H1 (cell line): ENCODE measurements at places on chromosomes 7 and 10. TPM values are rescaled to one million over a fixed set of nuclear protein-coding genes. Genes with fewer than 3 reads are reported as not detected.

Gene CCL24
- not detected in 2 replicates for polyA plus RNA-seq

Gene KLLN
- polyA plus RNA-seq = 0.24 TPM in 2 replicates

Gene MRPL43
- polyA plus RNA-seq = 149 and 171 TPM in 2 replicates

Gene PTPN20
- not detected in 2 replicates for polyA plus RNA-seq

Gene EGFR
- 1.9 and 2.8 TPM in 2 replicates for polyA plus RNA-seq

Gene SLC29A4
- 15.1 and 20.2 TPM in 2 replicates for polyA plus RNA-seq

Gene CACNB2
- polyA plus RNA-seq = 1.9 and 2.4 TPM in 2 replicates

Gene COBL
- polyA plus RNA-seq = 13.8 and 20.3 TPM in 2 replicates

Gene ADRB1
- 0.14 TPM in 2 replicates for polyA plus RNA-seq

Gene CTTNBP2
- polyA plus RNA-seq = 13.0 and 15.3 TPM in 2 replicates

Gene ANLN
- 14.8 and 18.5 TPM in 2 replicates for polyA plus RNA-seq

Gene TRPV6
- 1.1 and 2.1 TPM in 2 replicates for polyA plus RNA-seq

Gene PLEKHA8
- polyA plus RNA-seq = 6.6 and 10.7 TPM in 2 replicates

GRCh38 chr10:759898-760477 is 70.5 kb upstream of the DIP2C start:
- DNase-seq = no peak

GRCh38 chr10:92627845-92628480 is 35.0 kb downstream of the KIF11 start:
- no peak for DNase-seq

DNA sequence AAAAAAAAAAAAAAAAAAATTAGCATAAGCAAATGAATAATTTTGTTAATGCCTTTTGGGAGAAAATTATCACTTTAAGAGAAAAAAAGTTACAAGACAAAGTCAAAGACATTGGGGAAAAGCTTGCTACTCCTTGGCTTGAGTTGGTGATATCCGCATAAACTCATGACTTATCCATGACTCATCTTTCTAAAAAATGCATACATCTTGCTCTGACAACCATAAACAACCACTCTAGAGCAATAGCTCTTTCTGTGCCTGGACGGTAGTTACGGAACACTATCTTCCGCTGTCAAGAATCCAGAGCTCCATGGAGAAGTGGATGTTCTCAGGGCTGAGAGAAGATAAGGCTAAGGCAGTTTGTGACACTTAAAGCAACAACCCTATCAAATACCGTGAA is 281.1 kb upstream of the PFKP start:
- DNase-seq = no peak

DNA sequence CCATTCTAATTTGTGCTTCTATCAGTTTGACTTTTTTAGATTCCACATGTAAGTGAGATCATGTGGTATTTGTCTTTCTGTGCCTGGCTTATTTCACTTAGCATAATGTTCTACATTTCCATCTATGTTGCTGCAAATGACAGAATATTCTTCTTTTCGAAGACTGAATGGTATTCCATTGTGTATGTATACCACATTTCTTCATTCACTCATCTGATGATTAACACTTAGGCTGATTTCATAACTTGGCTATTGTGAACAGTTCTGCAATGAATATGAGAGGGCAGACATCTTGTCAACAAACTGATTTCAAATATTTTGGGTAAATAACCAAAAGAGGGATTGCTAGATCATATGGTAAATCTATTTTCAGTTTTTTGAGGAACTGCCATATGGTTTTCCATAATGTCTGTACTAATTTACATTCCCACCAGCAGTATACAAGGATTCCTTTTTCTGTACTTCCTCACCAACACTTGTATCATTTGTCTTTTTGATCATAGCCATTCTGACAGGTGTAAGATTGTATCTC is 52.9 kb downstream of the ZNF22 start:
- DNase-seq = no peak

GRCh38 chr10:47441938-47442337 is 42.0 kb downstream of the ANXA8 start:
- DNase-seq = no peak

DNA sequence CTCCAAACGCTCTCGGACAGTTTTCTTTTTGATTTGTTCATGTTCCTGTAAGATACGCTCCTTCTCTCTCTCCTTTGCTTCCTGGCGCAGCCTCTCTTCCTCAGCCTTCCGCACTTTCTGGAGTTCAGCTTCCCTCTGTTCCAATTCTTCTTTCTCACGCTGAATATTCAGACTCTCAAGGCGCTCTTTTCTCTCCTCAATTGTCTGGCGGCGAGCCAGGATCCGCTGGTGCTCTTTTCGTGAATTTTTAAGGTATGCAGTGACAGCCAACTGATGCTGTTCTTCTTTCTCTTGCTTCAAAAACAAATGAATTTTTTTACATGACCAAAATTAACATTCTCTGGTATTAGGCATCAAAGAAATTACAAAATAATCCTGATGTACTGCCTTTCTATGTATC is 22.6 kb downstream of the EIF3A start:
- DNase-seq = no peak

GRCh38 chr10:110498982-110499795 is 1.5 kb downstream of the DUSP5 start:
- DNase-seq = peak; percentile 73

GRCh38 chr7:149027611-149028345 is 527 bp downstream of the PDIA4 start:
- no peak for DNase-seq

DNA sequence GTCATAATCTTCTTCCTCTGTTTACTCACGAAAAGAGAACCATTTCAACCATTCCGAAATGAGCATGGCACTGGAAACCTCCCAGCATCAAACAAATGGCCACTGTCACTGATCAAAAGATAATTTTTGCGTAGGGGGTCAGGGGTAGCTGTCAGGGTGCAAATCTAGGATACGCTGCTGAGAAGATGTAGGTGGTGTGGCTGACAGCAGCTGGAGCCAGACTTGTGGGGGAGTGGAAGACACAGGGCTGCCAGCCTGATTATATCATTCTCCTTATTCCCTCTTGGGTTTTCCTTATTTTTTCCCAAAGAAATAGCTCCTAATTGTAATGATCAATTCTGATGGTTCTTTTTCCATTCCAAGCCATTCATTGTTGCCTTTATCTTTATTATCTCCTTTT is 266.1 kb downstream of the SORCS1 start:
- no peak for DNase-seq

GRCh38 chr7:84049071-84049836 is 145.3 kb downstream of the SEMA3A start:
- no peak for DNase-seq

GRCh38 chr7:108328174-108328651 is 128.0 kb downstream of the NRCAM start:
- no peak for DNase-seq

DNA sequence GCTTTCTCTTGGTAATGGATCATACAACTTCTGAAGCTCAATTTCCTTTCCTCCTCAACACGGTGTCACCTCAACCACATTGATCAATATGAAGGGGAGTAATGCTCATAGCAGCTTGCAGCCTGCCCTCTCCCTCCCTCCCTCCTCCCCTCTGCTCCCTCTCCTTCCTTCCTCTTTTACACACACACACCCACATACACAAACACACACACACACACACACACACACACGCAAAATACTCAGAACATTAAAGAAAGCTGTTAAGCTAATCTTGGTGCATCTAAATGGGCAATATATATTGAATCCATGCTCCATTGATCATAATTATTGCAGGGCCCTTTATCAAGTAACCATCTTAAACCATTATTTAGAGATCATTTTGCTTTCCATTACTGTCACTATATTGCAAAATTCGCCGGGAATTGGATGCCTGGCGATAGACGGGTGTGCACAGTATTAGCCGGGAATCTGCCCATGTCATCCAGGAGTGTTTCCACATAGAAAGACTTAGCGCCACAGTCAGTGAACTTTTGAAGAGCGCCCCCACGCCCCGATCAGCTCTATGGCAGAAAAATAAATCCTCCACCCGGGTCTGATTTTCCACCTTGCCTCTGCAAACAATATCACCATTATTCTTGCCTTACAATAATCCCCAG is 122.0 kb downstream of the PRLHR start:
- DNase-seq = no peak

DNA sequence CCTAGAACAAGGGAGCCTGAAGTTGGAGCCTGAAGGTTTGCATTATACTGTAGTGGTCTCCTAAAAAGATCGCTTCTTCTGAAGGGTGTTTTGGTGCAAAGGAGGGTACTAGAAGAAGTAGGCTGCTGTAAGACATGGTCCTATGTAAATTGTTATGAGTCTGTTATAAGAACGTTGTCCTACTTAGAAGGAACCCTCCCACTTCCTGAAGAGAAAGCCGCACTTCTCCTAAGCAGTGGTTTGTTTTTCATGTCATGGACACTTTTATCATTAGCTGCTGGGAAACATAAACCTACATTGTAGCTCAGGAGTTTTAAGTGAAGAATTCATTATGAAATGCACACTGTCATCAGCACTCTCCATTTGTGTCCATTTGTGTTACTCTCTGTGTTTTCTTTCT is 129.1 kb upstream of the ITGB1 start:
- no peak for DNase-seq

DNA sequence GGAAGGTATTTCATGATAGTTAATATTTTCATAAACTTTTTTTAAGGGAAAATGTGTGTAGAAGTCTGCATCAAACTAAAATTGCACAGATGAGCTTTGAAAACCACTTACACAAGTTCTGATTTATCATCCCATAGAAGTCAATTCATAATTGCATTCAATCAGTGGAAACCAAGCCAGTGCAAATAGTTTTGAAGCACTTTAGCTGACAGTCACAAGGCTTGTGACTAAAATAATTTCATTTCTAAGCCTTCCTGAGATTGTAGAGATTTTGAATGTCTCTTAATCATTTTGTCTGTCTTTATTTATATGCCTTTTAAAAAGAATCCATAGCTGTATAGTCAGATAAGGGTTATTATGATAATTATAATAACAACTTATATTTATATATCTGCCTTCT is 41.4 kb downstream of the EXOC4 start:
- DNase-seq = no peak

DNA sequence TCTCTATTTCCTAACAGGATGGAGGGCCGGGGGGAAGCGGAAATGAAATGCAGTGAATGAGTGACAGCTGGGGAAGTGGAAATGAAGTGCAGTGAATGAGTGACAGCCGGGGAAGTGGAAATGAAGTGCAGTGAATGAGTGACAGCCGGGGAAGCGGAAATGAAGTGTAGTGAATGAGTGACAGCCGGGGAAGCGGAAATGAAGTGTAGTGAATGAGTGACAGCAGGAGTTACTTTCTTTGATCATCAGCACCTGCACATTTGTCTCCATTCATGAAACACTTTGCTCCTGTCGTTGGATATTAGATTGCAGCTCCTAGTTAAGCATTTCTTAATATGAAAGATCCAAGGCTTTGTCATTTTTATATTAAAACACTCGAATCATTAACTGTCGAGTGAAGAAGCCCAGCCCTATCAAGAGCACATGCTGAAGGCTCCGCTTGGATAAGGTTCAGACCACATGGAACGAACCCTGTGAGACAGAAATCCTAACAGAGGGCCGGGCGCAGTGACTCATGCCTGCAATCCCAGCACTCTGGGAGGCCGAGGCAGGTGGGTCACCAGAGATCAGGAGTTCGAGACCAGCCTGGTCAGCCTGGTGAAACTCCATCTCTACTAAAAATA is 406.0 kb upstream of the ADARB2 start:
- no peak for DNase-seq

DNA sequence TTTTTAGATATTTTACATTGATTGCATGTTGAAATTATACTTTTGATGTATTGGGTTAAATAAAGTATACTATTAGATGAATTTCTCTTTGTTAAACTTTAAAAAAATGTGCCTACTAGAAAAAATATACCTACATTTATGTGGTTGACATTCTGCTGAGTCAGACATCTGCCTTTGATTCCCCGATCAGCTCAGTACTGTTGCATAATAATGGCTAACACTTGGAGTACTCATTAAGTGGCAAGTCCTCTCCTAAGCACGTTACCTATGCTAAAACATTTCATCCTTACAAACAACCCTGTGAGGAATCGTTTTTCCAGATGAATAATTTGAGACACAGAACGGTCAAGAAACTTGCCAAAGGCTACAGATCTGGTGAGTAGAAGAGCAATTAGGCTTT is 14.0 kb upstream of the SEM1 start:
- DNase-seq = no peak

DNA sequence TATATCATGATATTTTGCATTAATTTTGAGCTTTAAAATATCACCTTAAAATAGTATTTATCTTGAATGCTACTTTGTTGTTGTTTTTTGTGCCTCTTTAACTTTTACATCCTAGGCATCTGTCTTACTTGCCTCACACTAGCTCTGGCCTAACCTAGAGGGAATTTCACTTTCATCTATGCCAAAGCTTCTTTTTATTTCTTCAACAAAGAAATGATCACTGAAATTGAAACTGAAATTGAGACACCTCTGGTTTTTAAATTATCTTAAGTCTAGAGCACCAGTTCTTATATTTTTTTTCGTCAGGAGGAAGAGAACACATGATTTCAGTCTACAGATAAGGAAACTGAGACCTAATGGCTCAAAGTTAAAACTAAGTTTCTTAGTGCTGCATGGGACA is 3.5 kb upstream of the SCIN start:
- DNase-seq = no peak

DNA sequence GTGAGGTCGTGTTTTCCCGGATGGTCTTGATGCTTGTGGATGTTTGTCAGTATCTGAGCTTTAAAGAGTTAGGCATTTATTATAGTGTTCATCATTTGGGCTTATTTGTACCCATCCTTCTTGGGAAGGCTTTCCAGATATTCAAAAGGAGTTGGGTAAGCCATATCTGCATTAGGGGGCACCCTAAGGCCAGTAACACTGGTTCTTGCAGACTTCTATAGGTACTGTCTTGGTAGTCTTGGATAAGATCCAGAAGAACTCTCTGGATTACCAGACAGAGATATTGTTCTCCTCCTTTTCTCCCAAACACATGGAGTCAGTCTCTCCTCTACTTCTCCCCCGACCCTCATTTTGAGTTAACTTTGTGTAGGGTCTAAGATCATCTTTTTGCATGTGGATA is 92.8 kb downstream of the SDK1 start:
- DNase-seq = no peak

DNA sequence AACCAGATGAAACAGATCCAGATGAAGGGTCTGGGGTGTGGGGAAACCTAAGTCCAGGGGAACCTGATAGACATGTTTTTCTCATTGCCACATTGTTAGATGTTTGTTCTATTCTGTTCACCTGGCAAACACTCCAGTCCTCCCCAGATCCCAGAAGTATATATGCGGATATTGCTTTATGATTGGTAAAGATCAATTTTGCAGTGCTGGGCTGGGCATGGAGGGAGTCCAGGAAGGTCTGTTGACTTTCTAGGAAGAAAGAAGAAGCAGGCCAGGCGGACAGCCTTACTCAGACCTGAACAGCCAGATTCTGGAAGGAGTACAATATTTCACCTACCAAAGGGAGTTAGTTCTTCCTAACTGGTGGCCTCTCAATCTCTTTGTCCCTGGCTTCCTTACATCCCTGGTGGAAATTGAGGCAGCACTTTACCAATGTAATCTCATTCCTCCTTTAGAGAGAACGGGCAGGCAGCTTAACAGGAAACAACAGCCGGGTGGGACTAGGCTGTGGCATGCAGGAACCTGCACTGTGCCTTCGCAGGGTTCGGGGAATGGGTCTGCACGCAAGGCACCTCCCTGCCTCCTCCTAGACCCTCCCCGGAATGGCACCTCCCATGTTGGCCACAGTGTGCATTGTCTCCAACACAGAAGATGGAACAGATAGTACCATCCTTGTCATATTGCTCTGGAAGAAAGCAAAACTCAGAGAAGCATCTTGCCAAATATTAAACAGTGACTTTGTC is 930 bp downstream of the GIMAP6 start:
- no peak for DNase-seq

GRCh38 chr10:106967452-106967851 is 197.1 kb downstream of the SORCS1 start:
- no peak for DNase-seq

- DNase-seq = peak; percentile 48
Measured at GRCh38 chr10:130934293-130935127, 377.0 kb downstream of the TCERG1L start.

- DNase-seq = no peak
Measured at GRCh38 chr10:132493246-132493755, 44.3 kb upstream of the INPP5A start.
